ENCODE measurements at places on chromosomes 16 and 17. TPM values are rescaled to one million over a fixed set of nuclear protein-coding genes. Genes with fewer than 3 reads are reported as not detected.

Gene NPIPA5
- 5.7 TPM for total RNA-seq

Gene SMTNL2
- total RNA-seq = 1.7 TPM

Gene ASIC2
- total RNA-seq = not detected

Gene CEP295NL
- 7.3 TPM for total RNA-seq

Gene LHX1
- total RNA-seq = not detected

Gene IGF2BP1
- total RNA-seq = 51.4 TPM

DNA sequence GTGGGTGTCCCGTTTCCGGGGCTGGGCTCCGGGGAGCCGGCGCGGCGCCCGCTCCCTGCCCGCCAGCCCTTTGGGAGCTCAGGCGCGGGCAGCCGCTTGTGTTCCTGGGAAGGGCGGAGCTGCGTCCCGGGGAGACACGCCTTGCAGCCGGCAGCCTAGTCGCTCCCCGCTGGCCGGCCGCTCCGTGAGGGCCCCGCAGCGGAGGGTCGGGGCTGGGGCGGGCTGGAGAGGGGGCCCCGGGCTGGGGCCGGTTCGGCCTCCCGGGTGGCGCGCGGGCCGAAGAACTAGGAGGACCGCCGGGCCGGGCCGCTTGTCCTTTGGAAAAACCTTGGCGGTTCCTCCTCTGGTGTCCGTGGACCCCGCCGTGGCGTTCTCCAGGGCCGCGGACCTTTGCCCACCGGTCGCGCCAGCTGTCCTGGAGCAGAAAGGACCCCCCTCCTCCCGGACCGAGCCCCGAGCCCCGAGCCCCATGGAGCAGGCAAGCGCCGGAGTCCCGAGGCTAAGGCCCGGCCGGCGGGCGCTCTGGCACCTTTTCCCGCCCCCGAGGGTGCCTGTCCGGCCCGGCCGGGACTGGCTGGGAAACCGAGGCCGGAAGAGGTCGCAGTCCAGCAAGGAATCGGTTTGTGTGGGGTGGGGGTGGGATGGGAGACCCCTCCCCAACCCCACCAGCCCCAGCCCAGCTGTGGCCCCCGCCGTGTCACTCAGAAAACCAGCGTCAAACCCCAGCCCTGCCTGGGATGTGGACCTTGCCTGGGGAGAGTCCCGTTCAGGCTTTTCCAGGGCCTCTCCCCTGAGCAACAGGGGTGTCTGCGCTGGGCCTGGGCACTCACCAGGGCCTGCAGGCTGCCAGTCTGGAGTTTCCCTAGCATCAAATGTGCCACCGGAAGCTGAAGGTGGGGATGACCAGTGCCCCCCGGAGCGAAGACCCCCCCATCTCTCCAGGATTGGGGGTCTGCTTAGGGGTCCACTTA lies 6.8 kb upstream of the TBC1D3B start:
- H3K27me3 ChIP-seq = peaks cover 51% of the 10 kb centered on the region
- peak; percentile 94 for DNase-seq
- no peak overlapping the region for H3K27ac ChIP-seq
- H3K36me3 ChIP-seq = no peaks in the 10 kb centered on the region
- H3K4me3 ChIP-seq = peak overlapping the region; percentile 66

DNA sequence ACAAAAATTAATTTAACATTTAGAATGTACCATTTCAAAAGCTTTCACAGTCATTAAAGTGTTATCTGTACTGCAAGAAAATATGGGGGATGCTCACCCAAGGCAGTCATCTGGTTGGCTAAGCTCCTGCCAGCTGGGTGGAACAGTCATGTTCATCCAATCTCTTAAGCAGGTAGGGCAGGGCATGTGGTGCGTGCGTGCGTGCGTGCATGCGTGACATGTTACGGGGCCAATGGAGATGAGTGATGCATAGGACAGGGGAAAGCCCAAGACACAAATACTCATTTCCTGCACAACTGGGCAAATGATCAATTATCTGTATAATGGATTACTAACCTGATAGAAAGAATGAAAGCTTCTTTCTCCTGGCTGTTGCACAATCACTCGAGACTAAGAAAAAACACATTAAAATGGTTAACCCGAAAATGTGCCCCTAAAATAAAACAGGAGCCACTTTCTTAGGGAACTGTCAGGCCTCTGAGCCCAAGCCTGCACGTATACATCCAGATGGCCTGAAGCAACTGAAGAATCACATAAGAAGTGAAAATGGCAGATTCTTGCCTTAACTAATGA lies 104.4 kb downstream of the MYO1D start:
- no peaks in the 10 kb centered on the region for H3K4me1 ChIP-seq
- DNase-seq = no peak
- H3K27me3 ChIP-seq = no peaks in the 10 kb centered on the region
- H3K36me3 ChIP-seq = no peaks in the 10 kb centered on the region
- H3K4me3 ChIP-seq = no peak overlapping the region

DNA sequence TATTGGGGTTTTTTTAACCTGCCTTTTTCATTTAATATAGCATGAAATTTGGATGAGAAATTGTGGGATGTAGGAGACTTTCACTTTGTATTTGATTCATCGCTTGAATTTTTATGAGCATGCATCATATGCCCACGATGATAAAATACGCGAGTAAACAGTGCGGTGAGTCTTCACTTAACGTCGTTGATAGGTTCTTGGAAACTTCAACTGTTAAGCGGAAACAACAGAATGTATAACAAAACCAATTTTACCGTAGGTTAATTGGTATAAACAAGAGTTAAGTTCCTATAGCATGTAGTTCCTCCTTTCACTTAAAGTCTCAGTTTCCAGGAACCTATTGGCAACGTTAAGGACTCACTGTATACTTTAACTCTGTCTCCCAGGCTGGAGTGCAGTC lies 28.7 kb downstream of the MMP15 start:
- H3K4me1 ChIP-seq = no peaks in the 10 kb centered on the region
- H3K27ac ChIP-seq = no peak overlapping the region

DNA sequence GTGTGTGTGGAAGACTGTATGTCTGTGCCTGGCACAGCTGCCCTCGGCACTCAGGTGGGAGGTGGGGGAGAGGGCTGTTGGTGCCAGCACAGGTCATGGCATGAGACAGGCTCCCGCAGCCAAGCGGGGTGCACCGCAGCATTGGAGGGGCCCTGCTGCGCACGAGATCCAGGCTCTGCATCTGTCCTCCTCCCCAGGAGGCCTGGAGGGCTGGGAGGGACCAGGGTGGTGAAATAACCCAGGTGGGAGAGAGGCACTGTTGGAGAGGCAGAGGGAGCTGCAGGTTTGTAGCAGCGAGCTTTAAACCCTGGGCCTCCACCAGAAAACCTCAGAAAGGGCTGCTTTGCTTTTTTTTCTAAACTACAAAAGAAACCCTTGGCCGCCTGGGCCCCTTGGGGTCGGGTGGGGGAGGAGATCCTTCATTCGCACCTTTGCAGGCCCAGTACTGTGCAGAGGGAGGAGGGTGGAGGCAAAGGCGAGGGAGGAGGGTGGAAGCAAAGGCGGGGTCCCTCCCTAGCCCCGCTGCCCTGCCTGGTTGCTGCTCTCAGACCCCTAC lies 241.7 kb downstream of the SEC14L1 start:
- DNase-seq = no peak
- peaks cover 91% of the 10 kb centered on the region for H3K4me1 ChIP-seq

- H3K36me3 ChIP-seq = peaks cover 4% of the 10 kb centered on the region
- DNase-seq = no peak
- peaks cover 44% of the 10 kb centered on the region for H3K4me1 ChIP-seq
- no peaks in the 10 kb centered on the region for H3K27me3 ChIP-seq
- no peak overlapping the region for H3K4me3 ChIP-seq
- H3K27ac ChIP-seq = peak overlapping the region; percentile 69
Measured at GRCh38 chr17:80029258-80029974, 6.3 kb downstream of the TBC1D16 start.

- H3K4me1 ChIP-seq = peaks cover 13% of the 10 kb centered on the region
- no peaks in the 10 kb centered on the region for H3K27me3 ChIP-seq
- DNase-seq = no peak
- no peak overlapping the region for H3K4me3 ChIP-seq
- H3K27ac ChIP-seq = no peak overlapping the region
Measured at GRCh38 chr17:50362661-50363060, 10.3 kb downstream of the MRPL27 start.

DNA sequence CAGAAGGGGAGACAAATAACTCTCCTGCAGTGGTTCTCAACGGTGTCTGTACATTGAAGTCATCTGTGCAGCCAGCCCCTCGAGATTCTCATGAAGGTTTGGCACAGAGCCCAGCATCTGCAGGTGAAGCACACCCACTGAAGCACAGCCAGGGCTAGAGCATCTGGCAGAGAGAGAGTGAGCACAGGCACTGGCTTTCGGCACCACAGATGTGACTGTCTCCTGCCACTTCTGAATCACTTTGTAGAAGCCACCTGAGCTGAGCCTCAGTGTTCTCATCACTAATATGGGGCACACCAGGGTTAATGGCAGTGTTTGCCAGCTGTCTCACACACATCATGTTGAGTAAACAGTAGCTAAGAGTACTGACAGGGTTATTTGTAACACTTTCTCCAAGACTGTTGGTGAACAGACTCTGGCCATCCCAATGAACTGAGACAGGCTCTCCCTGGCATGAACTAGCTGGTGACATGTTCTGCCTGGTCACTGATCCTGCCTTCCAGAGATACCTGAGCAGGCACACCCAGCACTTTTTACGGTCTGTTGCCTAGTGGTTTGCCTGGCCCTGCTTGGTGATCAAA lies 10.9 kb downstream of the HSPB9 start:
- DNase-seq = no peak
- no peaks in the 10 kb centered on the region for H3K27me3 ChIP-seq
- peaks cover 30% of the 10 kb centered on the region for H3K4me1 ChIP-seq

DNA sequence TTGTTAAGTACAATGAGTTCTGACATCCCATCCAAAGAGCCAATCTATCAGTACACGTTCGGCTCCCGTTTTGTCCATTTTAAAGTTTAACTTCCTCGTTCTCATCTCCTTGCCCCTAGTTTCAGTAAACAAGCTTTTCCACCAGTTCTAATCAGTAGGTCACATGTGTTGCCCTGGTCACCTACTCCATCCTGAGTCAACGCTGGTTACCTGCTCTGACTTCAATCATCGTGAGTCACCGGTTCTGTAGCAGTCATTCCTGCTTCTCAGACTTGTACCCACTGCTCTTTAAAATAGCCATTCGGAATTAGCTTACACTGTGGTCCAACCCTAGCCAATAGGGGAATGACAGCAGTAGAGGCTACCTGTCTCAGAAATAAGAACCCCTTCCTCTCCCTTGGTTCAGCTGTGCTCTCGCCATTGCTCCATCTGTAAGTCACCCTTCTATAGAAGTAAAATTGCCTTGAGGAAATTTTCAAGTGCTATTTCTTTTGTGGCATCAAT lies 191.0 kb downstream of the CPPED1 start:
- no peaks in the 10 kb centered on the region for H3K4me1 ChIP-seq
- H3K27ac ChIP-seq = no peak overlapping the region
- DNase-seq = no peak
- H3K27me3 ChIP-seq = peaks cover 13% of the 10 kb centered on the region
- no peak overlapping the region for H3K4me3 ChIP-seq

- H3K27ac ChIP-seq = no peak overlapping the region
- H3K36me3 ChIP-seq = peaks cover 7% of the 10 kb centered on the region
- H3K4me1 ChIP-seq = peaks cover 15% of the 10 kb centered on the region
- no peaks in the 10 kb centered on the region for H3K27me3 ChIP-seq
- peak; percentile 44 for DNase-seq
Measured at GRCh38 chr16:14445937-14446715, 183.9 kb downstream of the PARN start.

DNA sequence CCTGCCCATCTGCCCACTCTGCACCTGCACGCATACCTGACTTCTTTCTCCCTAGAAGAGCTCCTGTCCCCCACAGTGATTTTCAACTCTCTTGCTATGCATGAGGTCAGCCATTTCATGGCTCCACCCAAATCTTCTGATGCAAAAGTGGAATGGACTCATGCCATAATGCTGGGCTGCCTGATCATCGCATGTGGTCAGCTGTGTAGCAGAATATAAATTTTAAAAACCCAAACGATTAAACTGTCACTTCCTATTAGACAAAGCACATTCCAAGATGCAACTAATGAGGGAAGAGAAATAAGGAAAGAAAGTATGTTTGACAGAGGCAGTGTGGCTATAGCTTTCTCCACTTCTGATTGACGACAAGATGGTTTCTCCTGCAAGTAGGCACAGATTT lies 26.1 kb downstream of the GRIN2A start:
- H3K4me1 ChIP-seq = no peaks in the 10 kb centered on the region
- no peak overlapping the region for H3K27ac ChIP-seq
- no peaks in the 10 kb centered on the region for H3K36me3 ChIP-seq
- no peak overlapping the region for H3K4me3 ChIP-seq
- H3K27me3 ChIP-seq = no peaks in the 10 kb centered on the region

DNA sequence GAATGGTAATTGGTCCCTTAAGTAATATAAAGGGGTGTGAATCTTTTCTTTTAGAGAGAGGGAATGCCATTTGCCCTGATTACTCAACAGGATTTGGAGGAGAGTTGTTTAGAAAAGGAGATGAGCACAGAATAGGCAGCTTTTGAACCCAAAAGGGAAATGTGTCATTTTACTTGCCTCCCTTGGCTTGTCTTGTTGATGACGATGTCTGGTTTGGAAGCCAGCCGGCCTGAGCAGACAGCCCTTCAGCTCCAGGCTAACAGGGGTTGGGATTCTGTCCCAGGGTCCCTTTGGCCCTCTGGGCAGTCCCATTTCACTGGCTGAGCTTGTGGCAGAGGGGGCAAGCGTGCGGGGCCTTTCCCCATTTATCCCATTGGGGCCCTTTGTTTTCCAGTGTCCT lies 22.3 kb upstream of the PRKAR1A start:
- no peak overlapping the region for H3K4me3 ChIP-seq
- H3K36me3 ChIP-seq = no peaks in the 10 kb centered on the region
- H3K27ac ChIP-seq = no peak overlapping the region
- DNase-seq = no peak
- H3K4me1 ChIP-seq = peaks cover 2% of the 10 kb centered on the region

DNA sequence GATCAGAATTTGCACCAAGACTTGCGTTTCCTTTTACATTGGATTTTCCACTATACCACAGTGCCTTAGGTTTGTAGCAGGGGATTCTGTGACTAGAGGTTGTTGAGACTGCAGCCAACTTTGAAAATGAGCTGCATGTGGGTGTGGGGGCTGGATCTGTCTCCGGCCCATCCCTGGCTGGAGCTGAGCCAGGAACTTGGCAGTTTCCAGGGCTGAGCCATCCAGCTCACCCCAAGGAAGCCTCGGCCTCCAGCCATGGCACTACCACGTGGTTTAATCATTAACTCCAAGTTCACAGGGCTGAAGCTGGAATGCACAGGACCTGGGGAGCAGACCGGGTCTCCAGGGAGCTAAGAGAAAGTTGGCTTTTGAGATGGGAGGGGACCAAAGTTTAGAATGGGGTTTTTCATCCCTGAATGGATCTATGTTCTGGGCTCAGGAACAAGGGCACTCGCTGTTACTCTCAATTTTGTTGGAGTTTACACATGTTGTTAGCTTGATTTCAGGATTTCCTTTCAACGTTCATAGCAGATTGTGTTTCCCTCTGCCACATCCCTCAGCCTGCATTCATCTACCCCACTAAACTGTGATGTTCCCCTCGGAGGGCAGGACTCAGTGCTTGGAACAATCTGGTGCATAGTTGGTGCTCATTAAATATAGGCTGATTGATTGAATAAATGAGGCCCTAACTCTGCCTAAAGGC lies 42.3 kb upstream of the HNF1B start:
- no peak overlapping the region for H3K4me3 ChIP-seq
- H3K27ac ChIP-seq = peak overlapping the region; percentile 83
- DNase-seq = peak; percentile 90
- no peaks in the 10 kb centered on the region for H3K27me3 ChIP-seq
- peaks cover 24% of the 10 kb centered on the region for H3K4me1 ChIP-seq
- H3K36me3 ChIP-seq = peaks cover 2% of the 10 kb centered on the region

GRCh38 chr17:51456942-51457341 lies 196.6 kb downstream of the UTP18 start:
- H3K27me3 ChIP-seq = peaks cover 5% of the 10 kb centered on the region
- H3K4me1 ChIP-seq = no peaks in the 10 kb centered on the region
- no peak overlapping the region for H3K27ac ChIP-seq
- no peak overlapping the region for H3K4me3 ChIP-seq
- no peaks in the 10 kb centered on the region for H3K36me3 ChIP-seq
- no peak for DNase-seq

- no peaks in the 10 kb centered on the region for H3K4me1 ChIP-seq
- no peaks in the 10 kb centered on the region for H3K27me3 ChIP-seq
- H3K36me3 ChIP-seq = no peaks in the 10 kb centered on the region
- no peak for DNase-seq
Measured at GRCh38 chr16:13231365-13231764, 330.0 kb downstream of the SHISA9 start.

All from osteocyte (in vitro differentiated cells).